T-helper 1 cell treated with Interleukin-12 subunit alpha and Interleukin-12 subunit beta and Interleukin-4 antibody, amounts not matched to agents 30 ng/mL and 1 ng/mL, for 36 hours (primary cell): ENCODE measurements at places on chromosomes 7 and 10. TPM values are rescaled to one million over a fixed set of nuclear protein-coding genes. Genes with fewer than 3 reads are reported as not detected.

SEPTIN14 gene
- not detected in 2 replicates for total RNA-seq

ATOH7 gene
- not detected in 2 replicates for total RNA-seq

MACC1 gene
- total RNA-seq = not detected in 2 replicates

MYOZ1 gene
- not detected in 2 replicates for total RNA-seq

BHLHA15 gene
- 0.64 and 1.2 TPM in 2 replicates for total RNA-seq

DGKB gene
- total RNA-seq = not detected in 2 replicates

ERVW-1 gene
- total RNA-seq = not detected in 2 replicates

RAB19 gene
- total RNA-seq = 16.3 and 16.5 TPM in 2 replicates

HACD1 gene
- total RNA-seq = 0.27 TPM in 1 of 2 replicates, not detected in the other

C7orf33 gene
- total RNA-seq = not detected in 2 replicates

SYT15B gene
- 0.17 and 0.39 TPM in 2 replicates for total RNA-seq

OR13A1 gene
- total RNA-seq = not detected in 2 replicates

ZNF365 gene
- 0.05 TPM in 1 of 2 replicates, not detected in the other for total RNA-seq

SLC18A3 gene
- not detected in 2 replicates for total RNA-seq

OPN4 gene
- not detected in 2 replicates for total RNA-seq

FAM237B gene
- total RNA-seq = not detected in 2 replicates

DNAH11 gene
- 2.2 and 2.3 TPM in 2 replicates for total RNA-seq

SYPL1 gene
- 27.4 and 29.3 TPM in 2 replicates for total RNA-seq

TMEM139 gene
- 0.32 and 1.0 TPM in 2 replicates for total RNA-seq

TWIST1 gene
- 4.5 and 6.7 TPM in 2 replicates for total RNA-seq

GIMAP6 gene
- 167 and 170 TPM in 2 replicates for total RNA-seq

CACNA2D1 gene
- not detected in 2 replicates for total RNA-seq

C10orf67 gene
- 0.20 TPM in 2 replicates for total RNA-seq

GIMAP8 gene
- 54.3 and 54.5 TPM in 2 replicates for total RNA-seq

VAX1 gene
- not detected in 2 replicates for total RNA-seq

SUMF2 gene
- 111 and 116 TPM in 2 replicates for total RNA-seq

RELN gene
- not detected in 2 replicates for total RNA-seq

TSPAN13 gene
- total RNA-seq = 0.61 and 0.68 TPM in 2 replicates
